ENCODE measurements at places on chromosomes 5 and 9. TPM values are rescaled to one million over a fixed set of nuclear protein-coding genes. Genes with fewer than 3 reads are reported as not detected.

Gene FSTL4
- 4.0 TPM for total RNA-seq

Gene ARSI
- 47.8 TPM for total RNA-seq

Gene GADD45G
- total RNA-seq: 0.46 TPM

Gene SURF1
- total RNA-seq: 43.1 TPM

Gene ACTBL2
- total RNA-seq: 0.03 TPM

Gene CAVIN4
- 0.42 TPM for total RNA-seq

Gene C8G
- 1.3 TPM for total RNA-seq

Gene SHOC1
- not detected for total RNA-seq

Gene IZUMO3
- not detected for total RNA-seq

Gene CCL21
- not detected for total RNA-seq

Gene GLRA1
- not detected for total RNA-seq

Gene ENTREP1
- total RNA-seq: 0.43 TPM

Gene TAF1L
- total RNA-seq: not detected

Gene SHISAL2B
- not detected for total RNA-seq

Gene NDUFS6
- 117 TPM for total RNA-seq

Gene BARHL1
- not detected for total RNA-seq

Gene GARIN3
- total RNA-seq: not detected

Gene SLC4A9
- total RNA-seq: not detected

Gene CMBL
- total RNA-seq: 22.1 TPM

Gene GABRB2
- total RNA-seq: not detected

Gene C7
- not detected for total RNA-seq

Measured in A549 treated with CORT108297 at 1 μM for 4 hours (cell line).